ENCODE measurements at places on chromosomes 1 and 21.

DNA sequence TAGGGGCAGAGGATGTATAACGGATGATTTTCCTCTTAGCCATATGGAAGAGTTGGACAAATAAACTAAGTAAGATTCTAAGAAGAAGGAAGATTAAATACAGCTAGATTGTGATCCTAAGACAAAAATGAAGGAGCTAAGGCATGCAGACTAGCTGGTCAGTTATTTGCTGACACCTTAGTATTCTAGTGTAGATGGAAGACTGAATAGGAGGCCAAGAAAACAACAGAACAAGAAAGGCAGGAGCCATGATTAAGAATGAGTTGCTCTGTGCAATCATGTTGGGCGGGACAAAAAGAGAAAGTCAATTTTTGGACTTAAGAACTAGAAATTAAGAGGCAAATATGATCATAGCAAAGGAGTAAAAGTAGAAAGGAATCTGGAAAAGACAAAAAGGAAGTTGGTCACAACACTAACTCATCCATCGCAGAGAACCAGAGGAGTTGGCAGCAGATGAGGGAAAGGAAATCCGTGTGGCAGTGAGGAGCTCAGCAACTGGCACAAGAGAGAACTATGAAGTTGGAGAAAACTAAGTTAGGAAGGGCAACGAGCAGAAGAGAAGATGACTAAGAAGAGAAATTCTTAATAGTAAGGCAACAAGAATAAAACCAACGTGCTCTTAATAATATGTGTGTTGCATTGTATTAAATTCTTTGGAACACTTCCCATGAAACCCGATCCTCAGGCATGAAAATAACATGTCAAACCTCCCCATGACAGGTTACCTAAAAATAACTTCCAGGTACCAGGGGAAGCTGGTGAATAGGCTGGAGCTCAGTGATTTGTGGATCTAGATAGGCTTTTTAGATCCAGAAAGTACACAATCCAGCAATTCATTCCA lies 234.4 kb downstream of the LTN1 start:
- DNase-seq: no peak

GRCh38 chr1:35112668-35113067 lies 33.5 kb downstream of the ZMYM1 start:
- DNase-seq: no peak

DNA sequence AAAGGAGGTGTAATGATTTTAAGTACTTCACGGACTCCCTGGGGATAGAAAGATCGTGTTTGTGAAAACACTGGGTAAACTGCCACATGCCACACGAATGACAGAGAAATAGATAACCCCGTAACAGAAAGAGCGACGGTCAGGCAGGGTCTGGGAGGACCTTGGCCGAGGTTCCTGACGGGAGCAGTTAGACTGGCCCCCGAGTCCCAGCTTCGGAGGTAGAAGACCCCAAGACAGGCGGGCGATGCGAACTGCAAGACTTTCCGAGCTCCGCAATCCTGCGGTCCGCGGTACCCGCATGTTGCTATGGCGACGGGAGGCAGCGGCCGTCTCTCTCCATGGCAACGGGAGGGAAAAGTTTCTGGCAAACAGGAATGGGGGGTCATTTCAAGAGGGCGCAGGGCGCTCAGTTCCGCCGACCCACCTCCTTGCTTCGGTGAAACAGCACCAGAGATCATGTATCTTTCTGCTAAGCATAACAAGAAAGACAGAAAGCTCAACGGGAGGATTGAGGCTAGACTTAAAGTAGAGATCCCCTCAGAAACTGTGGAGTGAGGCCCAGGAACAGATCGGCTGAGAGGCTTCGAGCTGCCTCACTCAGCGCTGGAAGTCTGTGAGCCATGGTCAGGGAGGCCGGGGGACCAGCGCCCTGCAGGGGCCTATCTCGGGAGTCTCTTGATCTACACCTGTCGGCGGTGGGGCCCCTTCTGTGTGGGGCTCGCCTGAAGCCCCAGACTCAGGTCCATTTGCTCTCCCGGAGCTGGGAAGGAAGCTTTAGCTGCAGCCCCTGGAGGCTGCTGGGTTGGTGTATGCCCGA lies 685 bp upstream of the SYT6 start:
- no peak for DNase-seq

DNA sequence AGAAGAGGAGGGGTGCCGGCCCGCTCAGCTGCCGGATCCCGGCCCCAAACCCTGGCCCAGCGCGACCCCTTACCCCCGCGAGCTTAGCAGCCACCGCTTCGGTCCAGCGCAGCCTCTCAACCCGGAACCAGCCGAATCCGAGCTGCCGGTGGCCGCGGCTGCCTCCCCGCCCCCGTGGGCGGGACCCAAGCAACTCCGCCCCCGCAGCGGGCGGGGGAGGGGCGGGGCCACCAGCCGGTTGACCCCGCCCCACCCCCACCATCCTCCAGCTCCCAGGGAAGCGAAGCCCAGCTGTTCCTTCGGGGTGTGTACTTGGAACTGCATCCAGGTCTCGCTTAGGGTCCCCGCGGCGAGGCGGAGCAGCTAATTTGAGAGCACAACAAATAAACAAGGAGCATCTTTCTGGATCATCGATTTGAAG lies at the start of gene TRIM62:
TSS of gene TRIM62 (minus strand) at position 123 of the 421 bp plus-strand sequence. CDS start 611 bp downstream, outside the sequence.
- peak; percentile 88 for DNase-seq
